Stimulated activated CD8-positive, alpha-beta memory T cell treated with anti-CD3 and anti-CD28 coated beads, Interleukin-7, amount 100 ng/mL, for 24 hours (primary cell): ENCODE measurements at places on chromosomes 16 and 17.

- no peak for DNase-seq
These were observed 222.5 kb downstream of the PRKCA start for GRCh38 chr17:66524877-66525276.

DNA sequence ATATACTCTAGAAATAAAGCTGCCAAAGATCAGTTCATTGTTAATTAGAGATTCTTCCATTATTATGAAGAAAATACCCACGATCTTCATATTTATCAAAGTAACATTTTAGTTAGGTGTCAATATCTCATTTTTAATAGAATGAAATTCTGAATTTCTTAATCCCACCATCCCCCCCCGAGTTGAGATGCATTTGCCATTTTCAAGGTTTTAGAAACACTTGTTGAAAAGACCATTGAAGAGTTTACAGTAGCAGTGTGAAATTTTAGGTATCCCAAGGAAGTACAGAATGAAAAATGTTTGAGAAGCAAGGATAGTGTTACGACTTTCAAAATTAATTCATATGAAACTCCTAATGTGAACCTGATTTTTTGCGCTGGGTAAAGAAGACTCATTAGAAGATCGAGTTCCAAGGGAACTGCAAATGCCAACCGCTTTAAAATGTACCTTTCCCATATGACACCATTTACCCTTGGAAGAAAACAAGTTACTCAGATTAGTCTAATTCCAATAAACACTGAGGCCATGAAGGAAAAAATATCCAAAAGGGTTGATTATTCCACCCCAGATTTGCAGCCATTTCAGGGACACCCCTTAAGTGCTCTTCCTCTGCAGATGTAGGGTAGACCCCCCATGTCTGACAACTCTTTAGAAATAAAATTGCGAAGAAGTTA, 731 bp downstream of the IKZF3 start:
- DNase-seq: no peak

DNA sequence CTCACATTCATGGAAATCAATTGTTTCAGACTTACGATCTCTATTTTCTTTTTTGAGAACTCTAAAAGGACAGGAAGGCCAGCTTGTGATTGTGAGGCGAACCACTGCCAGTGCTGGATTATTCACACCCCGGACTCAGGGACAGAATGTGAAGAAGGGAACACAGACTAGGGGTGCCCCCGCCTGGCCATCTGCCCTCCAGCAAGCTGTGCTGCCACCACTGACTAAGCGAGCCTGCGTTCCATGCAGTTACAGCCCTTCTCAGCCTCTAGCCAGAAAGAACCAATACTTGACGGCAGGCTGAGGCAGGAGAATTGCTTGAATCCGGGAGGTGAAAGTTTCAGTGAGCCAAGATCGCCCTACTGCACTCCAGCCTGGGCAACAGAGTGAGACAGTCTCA, 2.8 kb downstream of the HAGH start:
- DNase-seq: no peak

GRCh38 chr16:728890-729744, 2.2 kb downstream of the HAGHL start:
- DNase-seq: no peak

DNA sequence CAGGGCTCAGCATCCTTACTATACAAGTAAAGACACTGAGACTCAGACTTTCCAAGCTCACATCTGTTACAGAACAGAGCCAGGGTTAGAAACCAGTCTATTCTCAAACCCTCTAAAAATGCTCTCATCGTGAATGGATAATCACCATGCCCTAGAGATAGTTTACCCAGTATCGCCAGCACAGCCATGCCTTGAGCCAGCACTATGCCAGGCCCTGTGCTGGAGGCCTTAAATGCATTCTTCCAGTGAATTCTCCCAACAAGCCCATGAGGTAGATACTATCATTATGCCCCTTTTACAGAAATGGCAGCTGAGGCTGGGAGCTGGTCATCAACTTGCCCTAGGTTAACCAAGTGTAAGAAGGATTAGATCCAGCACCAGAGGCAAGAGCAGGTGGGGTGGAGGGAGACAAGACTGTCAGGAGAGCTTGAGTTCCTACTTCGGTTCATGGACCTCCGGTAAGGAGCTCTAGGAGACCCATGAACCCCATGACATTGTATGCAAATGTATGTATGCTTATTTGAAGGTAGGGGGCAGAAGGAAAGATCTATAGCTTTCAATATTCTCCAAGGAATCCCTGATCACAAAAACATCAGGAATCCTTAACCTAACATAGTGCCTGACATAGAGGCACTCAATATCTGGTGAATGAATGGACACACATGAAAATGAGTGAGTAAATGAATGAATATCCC, 5.2 kb downstream of the KRT14 start:
- DNase-seq: no peak

DNA sequence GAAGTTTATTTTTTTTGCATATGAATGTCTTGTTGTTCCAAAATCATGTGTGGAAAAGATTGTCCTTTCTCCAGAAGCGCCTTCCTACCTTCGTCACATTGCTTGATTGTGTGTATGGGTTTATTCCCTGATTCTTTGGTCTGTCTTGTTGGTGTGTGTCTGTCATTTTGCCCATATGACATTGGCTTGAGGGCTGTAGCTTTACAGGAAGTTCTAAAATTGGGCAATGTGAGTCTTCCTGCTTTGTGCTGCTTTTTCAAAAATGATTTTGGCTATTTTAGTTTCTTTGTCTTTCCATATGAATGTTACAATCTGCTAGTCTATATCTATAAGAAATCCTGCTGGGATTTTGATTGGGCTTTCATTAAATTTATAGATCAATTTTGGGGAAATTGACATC, 217.2 kb downstream of the SNX29 start:
- no peak for DNase-seq

- DNase-seq: no peak
These were observed 15.9 kb upstream of the CYTH1 start for GRCh38 chr17:78797691-78798585.

GRCh38 chr17:59139939-59140338, 15.0 kb downstream of the SKA2 start:
- DNase-seq: no peak

DNA sequence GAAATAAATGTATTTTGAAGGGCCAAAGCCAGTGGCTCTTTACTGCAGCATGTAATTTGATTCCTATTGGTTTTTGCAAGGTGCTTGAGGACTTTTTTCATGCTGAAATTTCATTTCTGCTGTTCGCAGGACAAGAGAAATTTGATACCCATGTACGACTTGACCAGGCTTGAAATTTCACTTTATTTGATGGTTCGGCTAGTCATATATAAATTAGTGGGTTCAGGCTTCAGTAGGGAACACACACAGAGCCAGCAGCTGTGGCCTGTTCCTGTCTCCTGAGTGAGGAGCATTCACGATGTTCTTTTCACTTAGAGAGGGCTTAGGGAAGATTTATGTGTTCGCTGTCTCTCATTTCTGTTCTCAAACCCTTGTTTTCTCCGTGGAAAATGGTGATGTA, 258.4 kb upstream of the CACNG5 start:
- no peak for DNase-seq

DNA sequence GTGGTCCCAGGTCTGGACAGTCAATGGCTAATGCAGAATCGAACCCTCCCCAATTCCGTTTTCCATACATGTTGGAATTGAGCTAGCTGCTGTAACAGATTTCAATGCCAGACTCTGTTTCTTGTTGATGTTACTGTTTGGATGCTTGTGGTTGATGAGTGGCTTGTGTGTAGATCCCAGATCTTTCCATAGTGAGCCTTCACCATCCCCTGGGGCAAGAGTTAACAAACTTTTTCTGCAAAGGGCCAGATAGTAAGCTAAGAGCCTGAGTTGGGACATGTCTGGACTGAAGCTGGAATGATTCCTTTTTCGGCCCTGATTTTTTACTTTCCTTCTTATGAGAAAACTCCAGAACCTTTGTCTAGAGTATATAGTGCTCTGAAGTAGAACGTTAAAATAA, 296.3 kb downstream of the CPPED1 start:
- no peak for DNase-seq

GRCh38 chr17:78324391-78325075, 35.3 kb downstream of the SOCS3 start:
- no peak for DNase-seq

GRCh38 chr16:28897826-28898225, 19.5 kb downstream of the ATP2A1 start:
- no peak for DNase-seq

- peak; percentile 55 for DNase-seq
These were observed at the start of gene ATP1B2 for GRCh38 chr17:7650509-7651096. Gene ATP1B2, plus strand, starts transcription at chr17:7650926. Its CDS starts 593 bp downstream, at chr17:7651519.

GRCh38 chr16:89121691-89122321, 28.2 kb downstream of the ACSF3 start:
- DNase-seq: no peak

GRCh38 chr16:86880316-86881117, 302.2 kb downstream of the FOXL1 start:
- DNase-seq: no peak

DNA sequence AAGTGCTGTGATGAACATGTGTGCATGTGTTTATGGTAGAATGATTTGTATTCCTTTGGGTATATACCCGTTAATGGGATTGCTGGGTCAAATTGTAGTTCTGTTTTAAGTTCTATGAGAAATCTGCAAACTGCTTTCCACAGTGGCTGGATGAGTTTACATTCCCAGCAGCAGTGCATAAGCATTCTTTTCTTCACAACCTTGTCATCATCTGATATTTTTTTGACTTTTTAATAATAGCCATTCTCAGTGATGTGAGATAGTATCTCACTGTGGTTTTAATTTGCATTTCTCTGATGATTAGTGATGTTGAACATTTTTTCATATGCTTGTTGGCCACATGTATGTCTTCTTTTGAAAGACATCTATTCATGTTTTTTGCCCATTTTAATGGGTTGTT, 18.5 kb downstream of the CCL8 start:
- no peak for DNase-seq

- DNase-seq: no peak
These were observed 288.6 kb upstream of the CCL2 start for GRCh38 chr17:33966410-33967059.

DNA sequence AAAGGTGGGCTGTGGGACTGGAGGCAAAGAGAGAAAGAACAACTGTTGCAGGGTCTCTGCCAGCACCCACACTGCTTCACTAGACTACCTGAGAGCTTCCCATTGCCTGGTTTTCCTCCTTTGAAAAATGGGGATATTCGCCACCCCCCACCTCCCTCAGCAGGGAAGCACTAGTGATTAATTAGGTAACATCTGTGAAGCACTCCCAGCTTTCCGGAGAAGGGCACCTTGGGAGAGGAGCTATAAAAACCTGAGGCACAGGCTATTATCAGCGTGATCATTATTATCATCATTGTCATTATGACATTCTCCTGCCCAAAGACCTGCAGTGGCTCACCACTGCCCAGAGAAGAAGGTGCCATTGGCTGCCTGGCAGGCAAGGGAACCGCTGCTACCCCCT, 83.5 kb downstream of the XYLT1 start:
- no peak for DNase-seq

- DNase-seq: no peak
These were observed 55.4 kb upstream of the SLC25A19 start for GRCh38 chr17:75344666-75345065.

- DNase-seq: no peak
These were observed 1537.7 kb upstream of the GOT2 start for GRCh38 chr16:60271781-60272180.

DNA sequence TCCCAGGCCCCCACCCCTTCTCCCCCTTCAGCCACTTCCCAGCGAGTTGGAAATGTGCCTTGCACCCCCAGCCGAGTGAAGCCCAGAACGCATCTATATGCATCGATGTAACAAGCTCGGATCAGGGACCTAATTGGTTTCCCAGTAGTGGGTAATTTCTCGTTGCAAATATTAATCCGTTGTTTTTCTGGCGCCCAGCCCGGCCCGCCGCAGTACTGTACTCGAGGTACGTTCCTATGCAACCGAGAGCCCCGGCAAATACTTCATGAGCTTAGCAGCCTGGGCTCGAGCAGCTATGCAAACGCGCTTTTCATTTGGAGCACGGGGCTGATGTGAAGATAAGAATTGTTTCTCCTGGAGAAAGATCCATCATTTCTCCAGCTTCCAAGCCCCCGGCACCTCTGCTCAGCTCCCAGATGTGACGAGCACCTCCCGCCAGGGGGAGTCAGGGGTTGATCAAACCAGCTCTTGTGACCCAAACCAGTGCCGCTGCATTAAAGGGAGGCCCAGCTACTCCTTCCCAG, 229.8 kb downstream of the KATNIP start:
- no peak for DNase-seq

DNA sequence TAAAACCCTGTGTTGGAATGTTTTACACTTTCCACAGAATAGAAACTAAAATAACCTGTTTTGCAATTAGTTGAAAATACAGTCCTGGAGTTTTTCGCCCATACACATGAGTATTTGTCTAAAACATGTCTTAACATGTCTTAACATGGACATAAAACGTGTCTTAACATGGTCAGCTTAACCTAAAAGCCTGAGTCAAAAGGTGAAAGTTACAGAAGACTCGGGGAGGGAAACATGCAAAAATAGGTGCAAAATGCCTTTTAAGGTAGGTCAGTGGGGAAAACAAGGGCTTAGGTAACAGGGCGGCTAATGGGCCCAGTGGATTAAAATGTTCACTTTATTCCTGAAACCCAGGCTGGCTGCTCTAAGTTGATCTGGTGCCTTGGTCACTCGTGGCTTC, 56.1 kb upstream of the RBL2 start:
- no peak for DNase-seq

DNA sequence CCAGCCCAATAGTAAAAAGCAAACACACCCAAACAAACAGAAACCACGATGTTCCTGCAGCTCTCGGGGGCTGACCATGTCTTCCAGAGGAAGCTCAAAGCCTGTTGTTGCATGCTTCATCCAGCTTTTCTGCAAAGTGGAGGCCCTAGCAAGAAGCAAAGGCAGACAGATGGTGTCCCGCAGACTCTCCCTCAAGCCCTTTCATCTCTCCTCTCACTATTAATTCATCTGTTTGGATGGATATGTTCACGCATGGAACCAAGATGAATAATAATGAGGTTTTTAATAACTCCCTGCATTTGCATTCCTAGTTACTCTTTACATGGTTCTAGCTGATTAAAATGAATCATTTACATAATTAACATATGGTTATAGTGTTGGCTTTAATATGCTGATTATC, 36.6 kb downstream of the RBFOX1 start:
- DNase-seq: no peak
